ENCODE measurements at places on chromosomes 13 and 19. TPM values are rescaled to one million over a fixed set of nuclear protein-coding genes. Genes with fewer than 3 reads are reported as not detected.

DNA sequence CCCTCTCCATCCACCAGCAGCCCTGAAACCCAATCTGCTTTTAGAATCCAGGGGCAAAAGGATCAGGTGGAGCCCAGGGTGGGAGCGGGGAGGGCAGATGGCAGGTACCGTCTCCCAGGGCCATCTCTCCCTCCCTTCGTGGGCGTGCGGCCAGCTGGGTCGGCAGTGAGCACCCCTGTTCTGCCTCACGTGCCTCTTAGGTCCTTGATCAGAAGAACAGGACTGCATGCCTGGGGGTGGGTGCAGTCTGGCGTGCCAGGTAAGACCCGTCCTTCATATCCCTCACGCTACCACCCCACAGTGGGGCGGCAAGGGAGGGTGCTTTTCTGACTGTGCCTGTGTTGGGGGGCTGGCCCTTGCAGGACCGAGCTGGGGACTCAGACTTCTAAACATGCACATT lies 2.0 kb downstream of the SLC8A2 start:
- H3K4me1 ChIP-seq = peaks cover 32% of the 10 kb centered on the region
- H3K27me3 ChIP-seq = peaks cover 7% of the 10 kb centered on the region
- no peak overlapping the region for H3K4me3 ChIP-seq

DNA sequence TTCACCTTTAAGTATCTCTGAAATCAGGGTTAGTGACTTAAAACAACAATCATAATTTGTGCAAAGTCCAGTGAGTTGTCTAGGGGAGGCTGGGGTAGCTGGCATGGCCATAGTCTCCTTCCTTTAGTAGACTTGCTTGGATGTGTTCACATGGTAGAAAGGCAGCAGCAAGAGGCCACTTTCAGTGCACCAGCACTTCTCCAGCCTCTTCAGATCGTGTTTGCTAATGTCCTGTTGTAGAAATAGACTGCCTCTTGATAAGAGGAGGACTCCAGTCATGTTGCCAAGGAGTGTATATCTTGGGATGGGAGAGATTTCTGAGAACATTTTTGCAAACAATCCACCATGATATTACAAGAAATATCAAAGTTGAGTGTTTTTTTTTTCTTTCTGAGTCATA lies 22.9 kb downstream of the WDFY2 start:
- H3K4me1 ChIP-seq = no peaks in the 10 kb centered on the region
- no peak overlapping the region for H3K4me3 ChIP-seq
- no peaks in the 10 kb centered on the region for H3K27me3 ChIP-seq
- no peak for DNase-seq
- H3K27ac ChIP-seq = no peak overlapping the region

- H3K36me3 ChIP-seq = no peaks in the 10 kb centered on the region
- DNase-seq = no peak
- peak overlapping the region; percentile 69 for H3K27ac ChIP-seq
- H3K4me3 ChIP-seq = peak overlapping the region; percentile 38
- no peaks in the 10 kb centered on the region for H3K27me3 ChIP-seq
- peaks cover 12% of the 10 kb centered on the region for H3K4me1 ChIP-seq
Measured at GRCh38 chr19:12194827-12195731, 32.2 kb downstream of the ZNF136 start.

GRCh38 chr13:31894931-31895330 lies 136.6 kb upstream of the FRY start:
- no peaks in the 10 kb centered on the region for H3K27me3 ChIP-seq
- no peaks in the 10 kb centered on the region for H3K4me1 ChIP-seq
- no peak overlapping the region for H3K4me3 ChIP-seq

GRCh38 chr19:7657131-7657751 lies 11.6 kb upstream of the RETN start:
- DNase-seq = no peak
- no peak overlapping the region for H3K27ac ChIP-seq
- H3K4me3 ChIP-seq = no peak overlapping the region
- no peaks in the 10 kb centered on the region for H3K36me3 ChIP-seq

DNA sequence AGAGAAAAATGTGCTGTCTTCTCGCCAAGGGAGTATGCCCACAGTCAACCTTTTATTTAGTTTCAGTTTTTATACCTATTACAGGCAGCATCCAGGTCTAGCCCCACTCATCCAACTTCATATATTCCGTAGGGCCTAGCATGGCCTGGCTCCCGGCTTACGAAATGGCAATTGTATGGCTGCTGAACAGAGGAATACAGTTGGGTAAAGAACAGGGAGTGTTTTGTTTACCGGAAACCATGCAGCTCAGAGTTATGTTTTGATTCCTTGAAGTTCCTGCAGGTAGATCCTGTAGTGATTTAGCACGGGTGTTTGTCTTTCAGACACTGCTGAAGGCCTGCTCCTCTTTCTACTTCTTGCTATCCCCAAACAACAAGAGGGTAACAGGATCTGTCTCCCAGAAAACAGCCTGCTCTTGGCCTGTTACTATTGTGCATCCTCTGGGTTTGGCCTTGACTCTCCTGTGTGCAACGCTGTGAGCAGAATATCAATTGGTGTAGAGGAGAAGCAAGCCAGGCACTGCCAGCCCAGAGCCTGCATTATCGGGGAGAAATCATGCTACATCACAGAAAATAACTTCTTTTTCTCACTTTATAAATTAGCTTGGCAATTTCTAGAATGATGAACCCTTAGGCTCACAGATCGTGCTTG lies 32.4 kb downstream of the OLFM4 start:
- no peak overlapping the region for H3K4me3 ChIP-seq
- H3K27ac ChIP-seq = no peak overlapping the region
- H3K4me1 ChIP-seq = no peaks in the 10 kb centered on the region
- no peaks in the 10 kb centered on the region for H3K27me3 ChIP-seq

DNA sequence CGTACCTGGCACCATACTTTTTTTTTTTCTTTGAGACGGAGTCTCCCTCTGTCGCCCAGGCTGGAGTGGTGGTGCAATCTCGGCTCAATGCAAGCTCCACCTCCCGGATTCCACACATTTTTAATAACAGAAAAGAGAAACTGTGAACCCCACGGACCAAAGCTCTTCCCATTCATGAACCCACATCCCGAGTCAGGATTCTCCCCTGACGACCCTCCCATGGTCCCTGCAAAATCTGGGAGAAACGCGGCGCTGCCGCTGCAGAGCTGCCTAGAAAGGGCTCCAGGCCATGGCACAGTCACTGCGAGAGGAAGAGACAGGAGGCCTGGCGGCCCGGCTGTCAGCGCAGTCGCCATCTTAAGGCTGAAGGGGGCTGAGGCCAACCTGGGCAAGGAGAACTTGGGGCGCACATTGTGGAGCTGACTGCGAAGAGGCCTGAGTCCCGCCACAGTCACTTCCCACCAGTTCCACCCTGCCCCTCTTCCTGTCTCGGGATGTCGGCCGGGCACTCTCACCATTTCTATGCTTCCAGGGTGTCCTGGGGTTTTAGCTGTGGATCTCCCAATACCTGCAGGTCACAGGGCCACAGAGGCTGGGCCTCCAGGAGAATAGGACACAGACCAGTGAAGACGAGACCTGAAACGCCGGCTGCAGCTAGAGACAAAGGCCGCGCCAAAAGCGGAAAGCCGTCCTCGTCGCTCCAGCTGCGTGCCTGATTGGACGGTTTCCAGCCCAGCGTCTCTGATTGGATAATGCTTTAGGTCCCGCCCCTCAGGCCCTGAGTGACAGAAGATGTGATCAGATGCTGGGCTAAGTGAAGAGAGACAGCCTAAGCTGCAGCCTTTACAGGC lies 71.0 kb downstream of the ZNF486 start:
- no peaks in the 10 kb centered on the region for H3K4me1 ChIP-seq
- no peaks in the 10 kb centered on the region for H3K36me3 ChIP-seq
- H3K27me3 ChIP-seq = no peaks in the 10 kb centered on the region
- DNase-seq = peak; percentile 33
- peak overlapping the region; percentile 60 for H3K4me3 ChIP-seq

The ZNF439 gene
- 1.6 TPM for total RNA-seq

The NTF4 gene
- 2.6 TPM for total RNA-seq

All from esophagus squamous epithelium (tissue), 5 donors.